Osteocyte (in vitro differentiated cells): ENCODE measurements at places on chromosomes 5 and 9. TPM values are rescaled to one million over a fixed set of nuclear protein-coding genes. Genes with fewer than 3 reads are reported as not detected.

Gene ORM1
- total RNA-seq: not detected in 2 replicates

Gene RELL2
- 5.4 and 6.1 TPM in 2 replicates for total RNA-seq

Gene SEMA4D
- total RNA-seq: 2.0 and 2.2 TPM in 2 replicates

Gene PTGDS
- total RNA-seq: 123 and 129 TPM in 2 replicates

- DNase-seq: no peak
Measured at GRCh38 chr9:134484479-134484878, 157.1 kb upstream of the COL5A1 start.

- DNase-seq: no peak
Measured at GRCh38 chr5:10351919-10352318, 1.6 kb upstream of the MARCHF6 start.

DNA sequence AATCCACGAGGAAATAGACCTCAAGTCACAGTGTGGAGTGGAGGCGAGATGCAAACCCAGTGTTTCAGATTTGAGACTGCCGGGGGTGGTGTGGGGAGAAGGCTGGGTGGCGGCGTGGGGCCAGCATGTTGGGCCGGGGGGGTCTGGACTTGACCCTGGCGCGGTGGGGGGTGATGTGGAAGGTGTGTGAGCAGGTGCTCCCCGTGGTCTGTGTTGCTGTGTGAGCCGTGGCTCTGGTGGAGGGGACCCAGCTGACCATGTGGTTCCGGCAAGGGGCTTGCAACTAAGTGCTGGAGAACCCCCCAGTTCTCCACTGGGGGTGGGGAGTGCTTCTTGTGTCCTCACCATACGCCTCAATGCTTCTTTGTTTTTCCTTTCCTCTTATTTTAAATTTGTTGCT is 25.8 kb downstream of the PRRC2B start:
- DNase-seq: no peak

DNA sequence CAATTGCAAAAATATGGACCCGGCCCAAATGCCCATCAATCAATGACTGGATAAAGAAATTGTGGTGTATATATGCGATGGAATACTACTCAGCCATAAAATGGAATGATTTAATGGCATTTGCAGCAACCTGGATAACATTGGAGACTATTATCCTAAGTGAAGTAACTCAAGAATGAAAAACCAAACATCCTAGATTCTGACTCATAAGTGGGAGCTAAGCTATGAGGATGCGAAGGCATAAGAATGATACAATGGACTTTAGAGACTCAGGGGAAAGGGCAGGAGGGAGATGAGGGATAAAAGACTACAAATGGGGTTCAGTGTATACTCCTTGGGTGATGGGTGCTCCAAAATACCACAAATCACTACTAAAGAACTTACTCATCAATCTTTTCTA is 247.6 kb upstream of the FBXL7 start:
- no peak for DNase-seq

GRCh38 chr9:137341227-137341626 is 39.2 kb upstream of the NRARP start:
- DNase-seq: no peak

- no peak for DNase-seq
Measured at GRCh38 chr5:26847041-26847736, 191.2 kb downstream of the CDH9 start.

DNA sequence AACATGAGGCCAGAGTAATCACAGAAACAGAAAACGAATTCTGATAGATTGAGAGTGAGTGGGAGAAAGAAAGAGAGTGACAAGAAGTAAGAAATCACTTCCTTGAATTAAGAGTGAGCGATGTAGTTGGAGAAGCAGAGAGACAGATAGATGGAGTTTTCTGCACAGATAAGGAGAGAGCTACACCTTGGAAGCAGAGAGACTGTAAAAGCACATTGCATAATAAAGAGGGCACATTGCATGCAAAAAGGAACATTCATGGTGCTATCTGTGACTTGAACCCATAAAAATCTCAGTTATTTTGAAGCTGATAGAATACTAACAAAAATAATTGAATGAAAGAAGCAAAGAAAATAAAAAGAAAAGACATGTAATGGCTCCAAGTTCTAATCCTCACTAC is 943.8 kb downstream of the NR2F1-AS1 start:
- DNase-seq: no peak

- no peak for DNase-seq
Measured at GRCh38 chr5:11540112-11540511, 364.1 kb downstream of the CTNND2 start.

GRCh38 chr5:124742521-124742920 is 3.9 kb downstream of the ZNF608 start:
- DNase-seq: no peak

DNA sequence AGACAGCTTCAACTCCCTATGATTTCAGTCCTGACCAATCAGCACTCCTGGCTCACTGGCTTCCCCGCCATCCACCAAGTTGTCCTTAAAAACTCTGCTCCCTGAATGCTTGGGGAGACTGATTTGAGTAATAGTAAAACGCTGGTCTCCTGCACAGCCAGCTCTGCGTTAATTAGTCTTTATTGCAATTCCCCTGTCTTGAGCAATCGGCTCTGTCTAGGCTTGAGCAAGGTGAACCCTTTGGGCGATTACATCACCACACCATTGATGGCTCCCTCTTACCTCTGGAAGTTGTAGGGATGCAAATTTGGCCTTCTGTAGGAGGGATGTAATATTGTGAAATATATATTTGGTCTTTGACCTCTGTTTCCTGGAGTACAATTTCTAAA is 2.9 kb upstream of the SLC23A1 start:
- no peak for DNase-seq

GRCh38 chr9:34072868-34073590 is 24.3 kb upstream of the UBAP2 start:
- DNase-seq: no peak

DNA sequence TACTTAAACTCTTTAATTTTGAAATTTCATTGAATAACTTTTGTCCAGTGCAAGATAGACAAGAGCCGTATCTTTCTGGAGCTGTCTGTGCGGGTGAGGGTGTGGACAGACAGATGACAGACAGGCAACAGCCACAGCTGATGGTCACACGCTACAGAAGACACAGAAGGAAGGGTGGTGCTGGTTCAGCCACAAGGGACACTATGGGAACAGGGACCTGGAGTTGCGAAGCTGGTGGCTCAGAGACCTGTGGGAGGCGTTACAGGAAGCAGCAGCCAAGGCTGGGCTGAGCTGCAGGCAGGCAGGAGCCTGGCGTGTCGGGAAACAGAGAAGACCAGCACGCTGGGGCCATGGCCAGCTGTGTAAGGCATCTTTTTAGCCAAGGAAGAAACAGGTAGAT is 104.4 kb downstream of the WNK2 start:
- DNase-seq: no peak

DNA sequence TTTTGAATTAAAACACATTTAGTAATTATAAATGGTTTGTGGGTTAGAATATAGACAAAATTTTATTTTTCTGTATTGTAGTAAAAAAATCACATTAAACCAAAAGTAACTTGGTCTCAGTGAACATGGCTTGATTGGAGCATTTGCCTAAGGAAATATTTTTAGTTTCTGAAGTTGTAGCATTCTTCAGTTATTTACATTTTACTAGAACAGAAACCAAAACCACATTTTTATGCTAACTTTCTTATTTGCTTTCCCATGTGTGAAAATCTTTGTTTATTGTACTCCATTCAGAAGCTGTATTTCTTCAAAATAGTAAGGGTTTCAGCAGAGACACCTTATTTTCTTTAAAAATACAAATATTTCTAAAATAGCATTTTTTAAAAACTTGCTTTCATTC is 129.9 kb downstream of the SGCD start:
- DNase-seq: no peak

DNA sequence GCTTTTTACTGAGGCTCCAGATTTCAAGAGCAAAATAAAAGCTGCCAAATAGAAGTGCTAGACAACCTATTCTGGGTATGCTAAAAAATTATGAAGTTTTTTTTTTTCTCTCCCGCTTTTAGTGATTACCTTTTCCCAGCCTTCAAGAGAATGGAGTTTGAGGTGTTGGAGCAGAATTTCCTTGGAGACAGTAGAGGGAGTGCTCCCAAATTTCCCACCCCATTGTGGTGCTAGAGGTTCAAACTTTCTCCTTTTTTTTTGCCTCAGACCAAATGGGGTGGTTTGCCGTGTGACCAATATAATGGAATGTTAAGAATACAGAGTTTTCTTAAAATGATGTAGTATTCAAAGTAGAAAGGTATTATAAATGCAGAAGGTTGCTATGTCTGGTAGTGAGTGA is 244.2 kb upstream of the RIOK2 start:
- no peak for DNase-seq
